Calu3 (cell line): ENCODE measurements at places on chromosomes 4 and X. TPM values are rescaled to one million over a fixed set of nuclear protein-coding genes. Genes with fewer than 3 reads are reported as not detected.

GRCh38 chrX:63713526-63713925 is 71.5 kb downstream of the ARHGEF9 start:
- peaks cover 5% of the 10 kb centered on the region for H3K36me3 ChIP-seq
- no peaks in the 10 kb centered on the region for H3K4me1 ChIP-seq
- no peaks in the 10 kb centered on the region for H3K27me3 ChIP-seq

Gene ABCD1
- 14.4 and 22.8 TPM in 2 replicates for total RNA-seq

Gene HTN3
- total RNA-seq: not detected in 2 replicates

Gene ERCC6L
- total RNA-seq: 11.0 and 11.3 TPM in 2 replicates

DNA sequence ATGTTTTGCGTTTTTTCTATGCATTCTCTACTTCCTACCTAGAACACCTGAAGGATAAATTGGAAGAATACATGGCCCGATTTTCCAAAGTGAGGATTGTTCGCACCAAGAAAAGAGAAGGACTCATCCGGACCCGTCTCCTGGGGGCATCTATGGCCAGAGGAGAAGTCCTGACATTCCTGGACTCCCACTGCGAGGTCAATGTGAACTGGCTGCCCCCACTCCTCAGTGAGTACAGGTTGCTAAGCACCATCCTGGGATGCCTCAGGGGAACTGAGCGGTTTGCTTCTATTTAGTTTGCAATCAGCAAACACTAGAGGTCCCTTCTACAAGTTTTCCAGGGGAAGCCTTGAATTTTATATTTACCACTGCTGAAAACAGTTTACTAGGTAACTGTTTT is 359.3 kb upstream of the GALNT7 start:
- H3K36me3 ChIP-seq: no peaks in the 10 kb centered on the region
- H3K4me3 ChIP-seq: no peak overlapping the region
- no peaks in the 10 kb centered on the region for H3K4me1 ChIP-seq
- H3K27me3 ChIP-seq: no peaks in the 10 kb centered on the region
- no peak overlapping the region for H3K27ac ChIP-seq
